ENCODE measurements at places on chromosomes 3 and 15. TPM values are rescaled to one million over a fixed set of nuclear protein-coding genes. Genes with fewer than 3 reads are reported as not detected.

USP13 gene
- total RNA-seq: 17.2 TPM

SH3GL3 gene
- total RNA-seq: not detected

GCSAM gene
- total RNA-seq: not detected

SKIC8 gene
- 35.1 TPM for total RNA-seq

ALDH1L1 gene
- total RNA-seq: 0.51 TPM

DNA sequence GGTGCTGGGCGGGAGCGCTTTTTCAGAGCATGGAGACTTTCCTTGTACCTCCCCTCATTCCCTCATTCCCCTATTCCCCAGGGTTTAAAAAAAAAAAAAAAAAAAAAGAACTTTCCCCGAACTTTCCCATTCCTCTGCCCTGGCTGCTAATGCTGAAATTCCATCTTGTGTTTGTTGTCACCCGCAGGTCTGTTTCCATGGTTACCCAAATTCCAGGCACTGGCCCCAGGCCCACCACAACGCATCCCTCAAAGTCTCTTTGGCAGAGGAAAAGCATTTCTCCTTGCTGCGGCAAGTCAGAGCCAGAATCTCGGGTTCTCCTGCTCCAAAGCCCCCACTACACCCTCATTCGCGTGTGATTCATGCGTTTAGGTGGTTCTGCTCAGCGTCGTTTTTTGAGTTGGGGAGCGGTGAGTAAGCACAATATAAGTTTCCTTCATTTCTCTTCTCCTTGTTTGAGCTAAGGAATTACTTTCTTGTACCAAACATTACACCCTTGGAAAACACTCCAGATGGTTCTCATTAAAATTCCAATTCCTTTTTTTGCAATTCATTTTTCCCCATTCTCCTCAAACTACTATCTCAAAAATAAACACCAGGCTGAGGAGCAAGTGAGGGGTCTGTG lies 21.6 kb downstream of the ANAPC13 start:
- peak overlapping the region; percentile 39 for H3K4me3 ChIP-seq
- peaks cover 76% of the 10 kb centered on the region for H3K4me1 ChIP-seq
- no peak for DNase-seq

- H3K27me3 ChIP-seq: no peaks in the 10 kb centered on the region
- no peak overlapping the region for H3K27ac ChIP-seq
- H3K4me3 ChIP-seq: no peak overlapping the region
- peaks cover 1% of the 10 kb centered on the region for H3K36me3 ChIP-seq
Observed at GRCh38 chr3:32307591-32307990, 69.1 kb downstream of the CMTM8 start.

DNA sequence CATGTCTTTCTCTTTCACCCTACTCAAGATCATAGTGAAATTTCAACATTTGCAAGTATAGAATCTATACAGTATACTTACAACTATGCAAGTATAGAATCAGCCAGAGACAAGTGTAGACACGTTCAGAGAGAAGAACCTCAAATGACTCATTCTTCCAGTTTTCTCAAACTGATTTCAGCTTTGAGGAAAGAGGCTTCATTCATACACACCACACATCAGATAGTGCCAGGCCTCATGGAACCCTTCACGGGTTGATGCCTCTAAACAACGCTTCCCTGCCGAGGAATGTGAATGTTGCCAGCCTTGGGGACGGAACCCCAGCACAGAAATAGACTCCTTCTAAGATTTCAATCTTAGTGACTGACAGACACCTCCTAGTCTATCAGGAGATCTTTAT lies 135.7 kb downstream of the FOXP1 start:
- peaks cover 5% of the 10 kb centered on the region for H3K36me3 ChIP-seq
- DNase-seq: no peak
- H3K4me1 ChIP-seq: peaks cover 70% of the 10 kb centered on the region
- no peak overlapping the region for H3K4me3 ChIP-seq
- H3K27ac ChIP-seq: peak overlapping the region; percentile 24

GRCh38 chr3:73030073-73030597 lies 31.3 kb upstream of the EBLN2 start:
- no peak for DNase-seq
- H3K27me3 ChIP-seq: no peaks in the 10 kb centered on the region
- peaks cover 1% of the 10 kb centered on the region for H3K36me3 ChIP-seq
- no peak overlapping the region for H3K4me3 ChIP-seq
- peak overlapping the region; percentile 91 for H3K27ac ChIP-seq

- H3K36me3 ChIP-seq: no peaks in the 10 kb centered on the region
- no peaks in the 10 kb centered on the region for H3K27me3 ChIP-seq
- H3K27ac ChIP-seq: peak overlapping the region; percentile 86
- H3K4me1 ChIP-seq: peaks cover 55% of the 10 kb centered on the region
Observed at GRCh38 chr3:73516631-73517030, 108.1 kb downstream of the PDZRN3 start.

- H3K4me1 ChIP-seq: peaks cover 42% of the 10 kb centered on the region
- DNase-seq: peak; percentile 79
- H3K4me3 ChIP-seq: peak overlapping the region; percentile 3
- H3K27me3 ChIP-seq: peaks cover 64% of the 10 kb centered on the region
- H3K36me3 ChIP-seq: peaks cover 6% of the 10 kb centered on the region
Observed at GRCh38 chr15:67824197-67824968, 926 bp upstream of the SKOR1 start.

DNA sequence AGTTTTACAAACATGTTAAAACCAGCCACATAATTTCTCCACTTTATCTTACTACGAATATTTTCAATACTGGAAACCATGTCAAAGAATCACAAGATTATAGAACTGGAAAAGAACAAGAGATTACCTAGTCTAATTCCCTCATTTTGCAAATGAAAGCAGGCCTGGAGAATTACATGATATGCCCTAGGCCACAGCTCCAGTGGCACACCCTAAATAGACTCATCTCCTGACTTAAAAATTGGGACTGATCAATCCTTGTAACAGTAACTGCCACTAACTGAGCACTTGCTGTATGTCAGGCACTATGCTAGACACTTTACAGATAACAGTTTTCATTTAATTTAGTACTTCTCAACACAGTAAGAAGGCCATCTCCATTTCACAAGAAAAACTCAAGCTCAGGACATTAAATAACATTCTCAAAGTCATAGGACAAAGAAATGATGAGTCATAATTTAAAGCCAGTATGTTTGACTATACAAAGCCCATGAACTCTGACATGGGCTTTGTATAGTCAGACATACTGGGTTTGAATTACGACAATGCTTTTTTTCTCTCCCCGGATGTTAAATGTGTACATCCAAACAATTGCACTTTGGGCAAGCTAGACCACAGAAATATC lies 9.4 kb downstream of the IGSF11 start:
- H3K27ac ChIP-seq: no peak overlapping the region
- peaks cover 16% of the 10 kb centered on the region for H3K27me3 ChIP-seq
- H3K36me3 ChIP-seq: no peaks in the 10 kb centered on the region
- no peak overlapping the region for H3K4me3 ChIP-seq

- DNase-seq: no peak
- no peaks in the 10 kb centered on the region for H3K36me3 ChIP-seq
- H3K4me1 ChIP-seq: no peaks in the 10 kb centered on the region
- no peak overlapping the region for H3K4me3 ChIP-seq
- H3K27me3 ChIP-seq: peaks cover 19% of the 10 kb centered on the region
- no peak overlapping the region for H3K27ac ChIP-seq
Observed at GRCh38 chr3:20503394-20504082, 317.5 kb upstream of the SGO1 start.

DNA sequence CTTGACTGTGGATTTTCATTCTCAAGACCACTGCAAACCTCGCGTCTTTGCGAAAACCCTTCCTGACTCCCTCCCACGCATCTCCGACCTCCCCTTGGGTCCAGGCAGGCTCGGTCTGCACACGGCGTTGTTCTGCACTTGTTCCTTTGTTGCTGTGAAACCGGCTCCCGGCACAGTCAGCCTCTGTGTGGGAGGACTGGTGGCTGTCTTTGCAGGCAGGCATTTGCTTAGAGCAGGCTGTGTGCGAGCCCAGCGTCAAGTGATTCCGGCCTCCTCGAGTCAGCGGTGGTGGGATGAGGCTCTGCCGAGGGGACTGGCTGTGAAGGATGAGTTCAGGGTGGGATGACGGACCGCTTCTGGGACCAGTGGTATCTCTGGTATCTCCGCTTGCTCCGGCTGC lies 102.6 kb upstream of the ROPN1 start:
- DNase-seq: no peak
- H3K27ac ChIP-seq: no peak overlapping the region
- peaks cover 3% of the 10 kb centered on the region for H3K36me3 ChIP-seq
- H3K4me1 ChIP-seq: peaks cover 19% of the 10 kb centered on the region
- no peak overlapping the region for H3K4me3 ChIP-seq
- H3K27me3 ChIP-seq: no peaks in the 10 kb centered on the region

Data from chondrocyte (in vitro differentiated cells).